ENCODE measurements at places on chromosomes 6 and 20.

DNA sequence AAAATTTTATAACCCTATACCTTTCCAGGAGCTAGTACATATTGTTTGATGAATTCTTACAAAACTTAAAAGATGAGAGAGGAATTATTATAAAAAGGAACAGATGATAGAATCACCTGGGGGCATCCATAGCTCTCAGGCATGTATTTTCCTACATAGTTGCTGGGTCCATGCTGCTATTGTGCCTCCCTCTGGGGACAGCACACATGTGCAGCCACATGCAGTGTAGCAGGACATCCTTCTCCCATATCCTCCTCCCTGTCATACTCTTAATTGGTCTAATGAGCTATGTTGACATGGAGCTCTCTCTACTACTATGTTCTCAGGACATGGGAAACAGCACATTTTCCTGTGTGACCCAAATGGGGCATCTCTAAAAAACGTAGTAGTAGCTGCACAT lies 898.2 kb upstream of the MAP3K7 start:
- no peak for DNase-seq

DNA sequence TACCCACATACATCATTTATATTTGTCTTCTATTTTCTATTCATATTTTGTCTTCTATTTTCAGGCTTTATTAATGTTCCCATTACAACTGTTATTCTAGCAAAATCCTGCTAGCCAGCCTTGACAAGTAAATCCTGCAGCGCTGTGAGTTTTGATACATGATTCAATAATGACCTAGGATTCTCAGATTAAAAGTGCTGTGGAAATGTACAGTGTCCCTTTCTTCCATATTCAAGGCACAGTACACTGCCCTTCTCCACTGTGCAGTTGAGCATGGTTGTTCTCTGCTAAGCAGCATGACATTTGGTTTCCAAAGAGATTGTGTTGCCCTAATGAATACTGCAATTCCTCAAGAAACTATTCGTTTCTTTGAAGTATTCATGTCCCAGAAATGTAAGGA lies 5.8 kb upstream of the HEY2 start:
- DNase-seq, result no peak

DNA sequence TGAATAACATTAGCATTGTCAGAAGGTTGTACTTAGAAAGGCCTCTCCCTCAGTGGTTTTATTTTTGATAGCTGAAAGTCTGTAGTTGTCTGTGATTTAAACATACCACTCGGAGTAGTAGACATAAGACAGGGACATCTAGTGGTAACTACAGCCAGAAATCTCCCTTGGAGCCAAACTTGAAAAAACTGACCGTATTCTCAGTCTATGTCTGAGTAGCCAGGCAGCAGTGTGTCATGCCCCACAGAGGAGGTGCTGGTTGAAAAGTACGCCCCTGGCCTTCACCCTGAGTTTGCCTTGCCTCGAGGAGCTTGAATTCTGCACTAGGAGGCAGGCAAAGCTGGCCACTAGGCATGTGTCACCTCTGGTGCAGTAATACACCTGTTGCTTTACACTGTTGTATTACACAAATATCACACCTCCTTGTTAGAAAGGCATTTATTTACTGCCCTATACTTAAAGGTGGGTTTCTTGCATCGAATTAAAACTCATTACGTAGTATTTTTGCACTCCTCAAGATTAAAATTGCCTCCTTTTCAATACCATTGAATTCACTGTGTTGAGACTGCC lies 20.8 kb downstream of the ZBTB2 start:
- DNase-seq, result no peak

DNA sequence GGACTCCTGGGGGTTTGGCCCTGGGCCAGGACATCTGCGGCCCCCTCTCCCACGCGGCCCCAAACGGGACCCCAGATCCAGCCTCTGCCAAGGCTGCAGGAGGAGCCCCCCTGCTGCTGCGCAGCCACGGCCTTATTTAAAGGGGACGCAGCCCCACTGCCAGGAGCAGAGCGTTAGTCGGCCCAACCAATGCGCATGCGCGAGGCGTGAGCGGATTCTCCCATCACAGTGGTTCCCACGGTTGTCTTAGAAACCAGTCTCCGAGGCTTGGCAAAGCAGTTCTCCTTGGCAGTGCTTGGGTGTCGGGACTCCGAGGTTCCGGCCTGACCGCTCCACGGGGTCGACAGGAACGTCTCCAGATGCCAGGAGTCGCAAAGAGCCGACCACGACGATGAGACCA lies 288.3 kb upstream of the ZNF337 start:
- peak; percentile 46 for DNase-seq

DNA sequence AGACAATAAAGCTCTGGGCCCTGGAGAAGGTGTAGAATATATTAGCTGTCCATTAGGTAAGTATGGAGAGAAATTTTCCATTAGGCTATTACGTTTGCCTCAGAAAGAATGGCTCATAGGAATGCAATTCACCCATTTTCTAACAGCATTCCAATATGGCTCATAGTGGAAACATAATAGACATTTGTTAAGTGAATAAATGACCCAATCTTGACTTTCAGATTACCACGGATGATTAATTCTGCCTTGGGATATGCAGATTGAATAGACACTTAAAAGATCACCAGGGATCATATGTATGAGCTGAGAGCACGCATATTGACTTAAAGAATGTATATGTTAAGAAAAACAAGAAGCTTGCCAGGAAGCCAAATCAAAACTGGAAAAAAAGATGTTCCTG lies 209.1 kb upstream of the CDYL start:
- DNase-seq, result no peak

- DNase-seq, result no peak
Measured at GRCh38 chr6:169265486-169266131, 12.0 kb upstream of the THBS2 start.

DNA sequence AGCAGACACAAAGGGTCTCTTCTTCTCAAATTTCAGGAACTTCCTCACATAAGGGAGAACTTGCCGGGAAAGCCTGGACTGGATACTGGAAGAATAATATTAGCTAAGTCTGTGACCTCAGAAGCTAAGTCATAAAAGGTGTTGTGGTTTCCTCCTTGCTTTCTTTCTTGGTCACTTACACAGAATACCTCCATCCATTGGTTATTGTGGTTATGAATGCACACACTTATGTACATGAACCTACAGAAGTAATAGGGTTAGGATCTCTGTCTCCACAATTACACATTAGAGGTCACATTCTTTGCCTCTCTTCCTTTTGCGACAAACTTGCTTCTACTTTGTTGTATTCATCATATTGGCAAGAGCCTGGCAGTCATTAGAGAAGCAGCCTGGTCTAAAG lies 40.4 kb downstream of the ZNF391 start:
- no peak for DNase-seq

- no peak for DNase-seq
Measured at GRCh38 chr6:131825946-131826345, 18.1 kb downstream of the ENPP1 start.

DNA sequence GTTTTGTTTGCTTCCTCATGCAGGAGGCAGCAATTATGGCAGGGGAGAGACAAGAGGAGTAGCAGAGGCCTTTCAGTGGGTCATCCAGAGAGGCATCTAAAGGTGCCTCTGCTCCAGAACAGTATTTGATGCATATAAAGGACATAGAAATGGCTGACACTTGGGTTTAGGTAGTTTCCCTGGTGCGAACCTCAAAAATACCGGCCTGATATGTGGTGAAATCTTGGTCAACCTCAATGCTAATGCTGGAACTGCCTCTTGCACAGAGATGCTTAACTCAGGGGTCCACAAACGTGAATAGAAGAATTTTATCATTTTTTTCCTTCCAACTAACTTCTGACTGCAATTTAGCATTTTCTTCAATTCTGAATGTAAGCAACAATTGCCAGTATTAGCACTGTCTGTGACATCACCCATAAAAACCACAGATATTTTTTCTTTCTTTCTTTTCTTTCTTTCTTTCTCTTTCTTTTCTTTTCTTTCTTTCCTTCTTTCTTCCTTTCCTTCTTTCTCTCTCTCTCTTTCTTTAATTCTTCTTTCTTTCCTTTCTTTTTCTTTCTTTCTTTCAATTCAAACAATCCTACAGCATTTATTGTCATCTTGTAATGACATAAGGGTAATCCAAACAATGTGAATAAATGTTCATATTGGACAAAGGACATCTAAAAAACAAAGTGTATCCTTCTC lies 180.0 kb upstream of the UST start:
- no peak for DNase-seq

Data from activated naive CD4-positive, alpha-beta T cell treated with Interleukin-2 at 50 U/mL for 16 hours (primary cell).